ENCODE measurements at places on chromosomes 7 and 10.

DNA sequence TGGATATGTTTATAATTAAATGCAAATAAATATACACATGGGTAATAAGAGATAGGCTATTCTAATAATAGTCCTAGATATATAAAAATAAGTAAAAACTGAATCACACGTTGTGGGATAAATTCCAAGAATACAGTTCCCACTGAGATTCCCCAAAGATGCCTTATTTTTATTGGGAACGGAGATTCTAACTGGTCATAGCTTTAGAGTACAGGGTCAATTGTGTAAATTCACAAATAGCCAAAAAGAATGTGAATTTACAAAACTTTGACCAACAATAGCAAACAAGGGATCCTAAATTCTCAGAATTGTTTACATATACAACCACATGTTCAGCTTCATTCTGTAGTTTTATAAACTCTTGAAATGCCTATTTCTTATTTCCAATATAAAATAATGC, 65.0 kb downstream of the VSTM4 start:
- no peak for DNase-seq

DNA sequence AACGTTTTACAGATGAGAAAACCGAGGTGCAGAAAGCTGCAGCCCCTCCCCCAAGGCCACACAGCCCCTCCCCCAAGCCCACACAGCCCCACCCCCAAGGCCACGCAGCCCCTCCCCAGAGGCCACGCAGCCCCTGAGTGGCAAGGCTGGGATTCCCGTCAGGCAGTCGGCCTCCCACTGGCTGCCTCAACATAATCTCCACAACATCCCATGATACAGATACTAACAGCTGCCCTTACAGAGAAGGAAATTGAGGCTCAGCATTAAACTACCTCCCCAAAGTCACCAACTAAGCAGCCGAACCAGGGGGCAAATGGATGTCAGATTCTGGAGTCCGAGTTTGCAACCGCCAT, 15.9 kb downstream of the SH3PXD2A start:
- no peak for DNase-seq

DNA sequence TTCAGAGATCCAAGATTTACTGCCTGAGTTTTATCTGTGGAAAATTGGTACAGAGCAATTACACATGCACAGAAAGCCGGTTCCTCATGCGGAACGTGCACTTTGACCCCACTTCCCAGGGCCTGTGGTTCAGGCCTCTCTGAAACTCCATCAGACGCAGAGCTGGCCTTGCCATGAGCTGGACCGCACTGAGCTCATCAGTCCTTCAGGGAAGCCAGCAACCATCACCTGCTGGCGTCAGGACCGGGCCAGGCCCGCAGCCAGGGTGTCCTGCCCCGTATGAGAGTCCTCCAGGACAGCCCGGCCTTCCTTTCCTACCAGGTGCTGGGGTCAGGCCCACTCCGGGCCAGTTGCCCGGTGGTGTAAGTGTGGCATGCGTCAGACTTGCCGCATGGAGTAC, 446.5 kb upstream of the FOXK1 start:
- DNase-seq, result no peak

DNA sequence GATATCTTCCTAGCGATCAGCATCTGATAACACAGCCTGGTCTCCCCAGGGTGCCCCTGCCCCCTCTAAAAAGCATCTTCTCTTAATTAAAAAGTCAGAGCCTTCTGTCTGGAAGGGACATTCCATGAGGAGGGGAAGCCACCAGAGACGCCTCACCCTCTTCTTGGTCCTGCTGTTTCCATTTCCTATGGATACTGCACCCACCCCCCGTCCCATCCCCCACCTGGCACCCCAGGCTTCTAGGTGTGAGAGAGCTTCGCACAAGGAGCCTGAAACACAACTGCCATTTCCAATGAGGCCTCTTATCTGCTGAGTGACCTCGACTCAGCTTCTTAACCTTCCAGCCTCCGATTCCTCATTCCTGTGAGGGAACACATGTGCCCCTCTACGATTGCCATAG, 51.4 kb downstream of the COL13A1 start:
- DNase-seq, result no peak

GRCh38 chr10:101777619-101778145, 1.8 kb upstream of the FGF8 start:
- DNase-seq, result no peak

DNA sequence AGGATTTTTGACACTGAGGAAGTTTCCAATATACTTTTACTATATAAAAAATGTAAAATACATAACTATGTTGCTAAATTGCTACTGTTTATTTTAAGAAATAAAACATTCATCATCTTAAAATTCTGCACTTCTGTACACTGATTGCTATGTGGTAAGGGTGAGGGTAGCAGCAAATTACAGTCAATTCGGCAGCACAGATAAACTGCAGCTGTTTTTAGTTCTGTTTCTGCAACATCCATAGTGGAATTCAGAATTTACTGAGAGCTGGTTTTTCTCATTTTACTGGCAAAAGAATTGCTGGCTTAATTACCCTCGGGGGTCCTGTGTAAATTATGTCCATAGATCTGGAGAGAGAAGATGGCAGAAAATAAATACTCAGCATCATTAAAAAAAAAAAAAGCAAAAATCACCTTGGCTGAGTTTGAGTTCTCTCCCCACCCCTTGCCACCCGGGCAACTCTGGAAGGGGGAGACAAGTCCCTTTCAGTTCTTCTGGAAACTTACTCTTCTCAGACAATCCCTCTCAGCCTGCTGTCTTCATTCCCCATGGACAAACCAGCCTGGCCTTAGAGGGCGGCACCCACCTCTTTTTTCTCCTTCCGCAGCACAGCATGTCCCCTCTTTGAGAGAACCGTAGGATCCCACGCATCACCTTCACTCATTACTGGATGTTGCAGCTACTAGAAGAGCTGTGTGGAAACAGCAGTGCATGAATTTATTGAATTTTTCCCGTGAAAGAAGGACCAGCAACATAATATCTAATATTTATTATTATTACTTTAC, 501.1 kb upstream of the CELF2 start:
- no peak for DNase-seq

GRCh38 chr10:34305189-34305588, 509.9 kb downstream of the PARD3 start:
- no peak for DNase-seq

- DNase-seq, result peak; percentile 63
These were observed 56.5 kb upstream of the PCGF5 start for GRCh38 chr10:91163869-91164474.

DNA sequence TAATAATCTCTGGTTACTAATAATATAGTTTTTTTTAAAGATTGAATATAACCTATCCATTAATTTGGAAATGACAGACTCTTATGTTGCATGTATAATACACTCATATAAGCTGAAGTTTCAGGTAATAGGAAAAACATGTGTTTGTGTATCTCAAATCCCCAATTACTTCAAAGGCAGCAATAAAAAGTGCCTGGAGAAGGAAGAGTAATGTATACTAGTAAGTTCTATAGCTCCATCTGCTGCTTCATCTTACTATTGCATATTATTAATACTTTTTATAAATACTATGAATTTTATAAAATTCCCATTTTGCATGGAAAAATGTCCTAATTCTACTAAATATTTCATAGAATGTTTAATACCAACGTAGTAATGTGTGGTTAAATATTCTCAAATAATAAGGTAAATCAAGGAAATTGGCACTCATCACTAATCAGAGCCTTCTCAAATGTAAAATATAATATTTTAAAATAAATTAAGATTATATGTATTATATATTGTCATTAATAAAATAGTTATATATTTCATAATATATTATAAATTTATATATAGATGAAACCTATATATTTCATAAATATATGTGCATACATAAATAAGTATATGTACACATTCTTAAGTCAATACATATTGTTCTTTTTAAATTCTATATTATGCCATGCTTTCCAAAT, 311.9 kb downstream of the HGF start:
- no peak for DNase-seq

GRCh38 chr7:106986450-106986977, 58.0 kb upstream of the PRKAR2B start:
- DNase-seq, result no peak

DNA sequence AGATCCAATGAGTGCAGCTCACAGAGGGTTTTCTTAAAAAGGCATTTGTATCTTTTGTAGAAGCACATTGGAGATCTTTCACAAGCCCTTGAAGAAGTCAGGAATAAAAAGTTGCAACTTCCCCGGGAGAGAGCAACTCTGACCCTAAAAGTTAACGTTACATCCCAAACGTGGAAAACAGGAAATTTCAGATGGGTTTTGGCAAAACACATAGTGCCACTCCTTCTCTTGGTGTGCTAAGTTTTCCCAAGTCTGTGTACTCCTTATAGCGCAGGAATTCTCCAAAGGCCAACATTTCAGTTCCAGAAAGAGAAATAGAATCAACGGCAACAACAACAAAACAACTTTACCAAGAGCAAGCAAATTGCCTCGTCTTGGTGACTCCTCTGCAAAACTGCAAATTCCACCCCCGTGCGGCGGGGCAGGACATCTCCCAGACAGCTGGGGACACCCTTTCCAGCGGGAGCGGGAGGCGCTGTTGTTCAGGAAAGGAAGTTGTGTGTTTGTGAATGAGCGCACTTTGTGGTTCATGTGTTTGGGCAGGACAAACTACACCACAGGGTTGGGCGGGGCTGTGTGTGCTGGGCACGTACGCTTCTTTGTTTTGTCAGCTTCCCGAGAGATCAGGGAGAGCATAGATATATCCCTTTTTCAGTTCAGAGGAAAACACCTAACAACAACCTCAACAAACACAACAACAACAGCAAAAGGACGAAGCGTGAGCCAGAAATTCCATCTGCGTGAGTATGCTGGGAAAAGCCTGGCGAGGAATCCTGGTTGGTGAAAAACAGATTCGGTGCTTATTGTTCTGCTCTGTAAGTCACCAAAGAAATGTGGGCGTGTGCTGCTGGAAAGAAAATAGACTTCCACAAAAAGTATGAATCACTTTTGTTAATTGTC, 294.7 kb upstream of the PITRM1 start:
- no peak for DNase-seq

GRCh38 chr10:8489823-8490222, 435.3 kb downstream of the GATA3 start:
- no peak for DNase-seq

- no peak for DNase-seq
These were observed 2.8 kb downstream of the GIMAP5 start for GRCh38 chr7:150740053-150740452.

GRCh38 chr10:75532253-75532924, 101.0 kb downstream of the LRMDA start:
- DNase-seq, result no peak

DNA sequence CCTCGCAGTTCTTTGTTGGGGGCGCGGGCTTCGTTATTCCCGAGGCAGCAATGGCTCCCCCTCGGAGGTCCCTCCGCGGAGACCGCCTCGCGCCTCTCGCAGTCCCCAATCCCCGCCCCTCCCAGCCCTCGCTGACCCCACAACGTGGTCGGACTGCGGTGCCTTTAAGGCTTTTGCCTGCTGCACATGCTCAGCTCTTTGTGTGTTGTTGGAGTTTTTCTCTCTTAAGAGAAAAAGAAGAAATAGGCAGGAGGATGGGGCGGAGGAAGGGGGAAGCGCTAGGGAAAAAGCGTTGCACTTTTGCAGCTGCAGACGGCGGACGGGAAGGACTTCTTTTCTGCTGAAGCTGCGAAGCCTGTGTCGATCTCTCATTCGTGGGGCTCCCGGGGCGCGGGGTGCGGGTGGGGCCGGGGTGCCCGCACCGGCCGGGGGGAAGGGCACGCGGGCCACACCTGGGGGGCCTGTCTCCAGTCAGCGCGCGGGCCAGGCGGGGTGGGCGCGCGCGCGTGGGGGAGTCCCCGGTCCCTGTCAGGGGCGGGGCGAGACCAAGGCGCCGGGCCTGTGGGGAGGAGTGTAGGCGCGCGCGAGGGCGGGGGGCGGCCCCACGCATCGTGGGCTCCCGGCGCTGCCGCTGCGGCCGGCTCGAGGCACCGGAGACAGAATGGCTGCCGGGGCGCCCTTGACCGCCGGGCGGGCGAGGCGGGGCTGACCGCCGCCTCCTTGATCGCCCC, 445 bp upstream of the ATRNL1 start:
- no peak for DNase-seq

DNA sequence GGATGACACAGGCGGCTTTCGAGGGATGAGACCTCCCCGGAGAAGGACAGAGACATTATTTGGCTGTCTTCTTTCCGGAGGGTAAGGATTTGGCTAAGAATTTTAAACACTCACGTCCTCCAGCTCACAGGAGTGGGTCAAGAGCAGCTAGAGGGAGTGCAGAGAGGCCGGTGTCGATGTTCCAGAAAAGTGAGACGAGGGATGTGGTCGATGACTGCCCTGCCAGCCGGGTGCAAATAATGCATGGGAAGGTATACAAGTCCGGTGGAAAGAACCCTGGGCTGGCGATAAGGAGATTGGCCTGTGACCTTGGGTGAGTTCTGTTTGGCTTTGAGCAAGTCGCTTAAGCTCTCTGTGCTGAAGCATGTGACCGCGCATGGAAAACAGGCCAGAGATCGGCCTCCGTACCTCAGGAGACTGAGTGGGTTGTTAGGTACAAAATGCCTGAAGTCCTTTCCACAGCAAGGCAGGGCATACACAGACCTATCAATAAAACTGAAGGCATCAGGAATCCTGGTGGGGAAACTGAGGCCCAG, 149.1 kb downstream of the UBE2H start:
- no peak for DNase-seq

DNA sequence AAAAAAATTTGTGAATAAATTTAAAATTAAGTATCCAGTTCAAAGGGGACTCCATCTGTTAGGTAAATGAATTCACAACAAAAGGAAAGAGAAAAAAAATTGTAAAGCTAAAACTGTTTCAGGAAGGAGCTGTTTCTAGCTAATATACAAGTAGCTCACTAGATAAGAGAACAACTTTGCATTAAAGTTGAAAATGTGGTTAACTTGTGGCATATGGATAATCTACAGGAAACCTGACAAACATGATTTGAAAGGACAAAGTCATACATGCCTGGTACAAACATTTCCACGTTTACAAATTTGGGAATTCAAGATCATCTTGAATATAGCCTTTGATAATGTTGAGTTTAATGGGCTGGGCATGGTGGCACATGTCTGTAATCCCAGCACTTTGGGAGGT, 8.9 kb downstream of the NT5C3A start:
- no peak for DNase-seq

GRCh38 chr10:100913470-100913865, 705 bp downstream of the SLF2 start:
- no peak for DNase-seq

GRCh38 chr7:132557489-132558044, 18.7 kb downstream of the PLXNA4 start:
- DNase-seq, result no peak

GRCh38 chr10:131280101-131280500, 31.4 kb downstream of the TCERG1L start:
- DNase-seq, result no peak

GRCh38 chr7:151340794-151341356, 737 bp upstream of the NUB1 start:
- no peak for DNase-seq

GRCh38 chr7:99997545-99998137, 17.8 kb upstream of the ZKSCAN1 start:
- peak; percentile 53 for DNase-seq

- DNase-seq, result no peak
These were observed 74.3 kb upstream of the MKX start for GRCh38 chr10:27819781-27820531.

GRCh38 chr10:48655411-48656240, 29.0 kb upstream of the WDFY4 start:
- DNase-seq, result no peak

- DNase-seq, result no peak
These were observed 3.6 kb upstream of the RUNDC3B start for GRCh38 chr7:87624628-87625027.
